ENCODE measurements at places on chromosomes 6 and 20. TPM values are rescaled to one million over a fixed set of nuclear protein-coding genes. Genes with fewer than 3 reads are reported as not detected.

- no peak for DNase-seq
These were observed 101.0 kb downstream of the ARHGAP18 start for GRCh38 chr6:129608886-129609537.

FOXC1 gene
- 41.2 TPM for polyA plus RNA-seq

DNA sequence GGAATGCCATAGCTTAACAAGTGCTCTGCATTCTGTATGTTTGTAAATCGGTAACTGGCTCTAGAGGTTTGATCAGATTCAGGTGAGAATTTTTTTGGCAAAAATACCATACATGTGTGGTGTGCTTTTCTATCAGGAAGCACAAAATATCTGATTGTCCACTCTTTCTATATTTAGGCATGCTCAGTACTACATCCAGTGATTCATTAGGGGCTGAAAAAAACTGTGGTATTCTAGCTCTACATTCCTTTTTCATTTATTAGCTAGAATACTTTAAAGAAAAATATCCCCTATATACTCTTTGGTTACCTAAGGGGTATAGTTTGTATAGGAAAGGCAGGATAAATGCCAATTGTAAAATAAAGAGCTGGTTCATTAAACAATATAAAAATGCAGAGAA is 10.6 kb upstream of the ELOVL2 start:
- no peak for DNase-seq

DEFB124 gene
- polyA plus RNA-seq = not detected

NRSN2 gene
- 150 TPM for polyA plus RNA-seq

DNA sequence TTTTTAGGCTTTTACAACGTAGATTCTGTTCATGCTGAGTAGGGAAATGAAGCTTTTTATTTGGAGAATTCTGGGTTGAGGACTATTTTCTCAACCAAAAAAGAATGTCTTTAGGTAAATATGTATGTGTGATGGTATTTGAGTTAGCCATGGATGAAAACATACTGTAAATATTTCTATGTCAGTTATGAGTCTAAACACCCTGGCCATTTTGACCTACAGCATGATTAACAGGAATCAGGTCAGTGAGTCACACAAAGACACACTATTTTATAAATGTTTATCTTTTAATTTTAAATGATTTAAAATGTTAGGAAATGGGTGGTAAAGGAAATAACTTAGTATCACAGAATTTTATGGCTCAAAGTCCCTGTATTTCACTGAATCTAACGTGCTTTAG is 851.7 kb upstream of the MAP3K7 start:
- DNase-seq = no peak

DNA sequence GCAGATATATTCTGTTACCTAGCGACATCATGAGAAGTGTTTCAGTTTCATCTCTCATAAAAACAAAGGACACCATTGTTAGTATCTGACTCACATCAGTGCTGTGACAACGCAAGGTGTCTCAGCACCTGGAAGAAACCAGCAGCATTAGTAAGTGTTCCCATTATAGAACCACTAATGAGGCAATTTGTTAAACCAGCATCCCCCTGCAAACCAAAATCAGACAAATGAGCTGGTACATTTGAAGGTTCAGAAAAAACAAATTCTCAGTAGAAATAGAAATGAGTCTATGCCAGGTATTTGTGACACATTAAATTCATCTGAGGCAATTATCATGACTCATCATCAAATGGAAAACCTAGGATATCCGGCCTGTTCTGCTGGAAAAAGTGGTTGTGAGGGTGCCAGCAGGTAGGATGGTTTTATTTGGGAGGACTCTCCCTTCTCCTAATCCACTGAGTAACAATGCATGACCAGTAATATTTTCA is 151.7 kb downstream of the TMEM200A start:
- DNase-seq = no peak

- DNase-seq = no peak
These were observed 128.3 kb downstream of the CARMIL1 start for GRCh38 chr6:25407431-25407830.

DNA sequence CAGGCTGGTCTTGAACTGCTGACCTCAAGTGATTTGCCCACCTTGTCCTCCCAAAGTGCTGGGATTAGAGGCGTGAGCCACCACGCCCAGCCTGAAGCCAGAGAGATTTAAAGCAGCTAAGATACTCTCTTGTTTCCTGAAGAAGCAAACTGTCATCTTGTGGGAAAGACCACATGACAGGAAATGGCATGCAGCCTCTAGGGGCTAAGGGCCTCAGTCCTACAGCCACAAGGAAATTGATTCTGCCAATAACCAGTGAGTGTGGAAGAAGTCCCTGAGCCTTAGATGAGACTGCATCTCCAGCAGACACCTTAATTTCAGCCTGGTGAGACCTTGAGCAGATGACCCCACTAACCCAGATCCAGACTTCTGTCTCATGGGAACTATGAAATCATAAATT is 40.9 kb downstream of the KIZ start:
- no peak for DNase-seq

SCUBE3 gene
- 8.2 TPM for polyA plus RNA-seq

HDGFL1 gene
- polyA plus RNA-seq = not detected

DNA sequence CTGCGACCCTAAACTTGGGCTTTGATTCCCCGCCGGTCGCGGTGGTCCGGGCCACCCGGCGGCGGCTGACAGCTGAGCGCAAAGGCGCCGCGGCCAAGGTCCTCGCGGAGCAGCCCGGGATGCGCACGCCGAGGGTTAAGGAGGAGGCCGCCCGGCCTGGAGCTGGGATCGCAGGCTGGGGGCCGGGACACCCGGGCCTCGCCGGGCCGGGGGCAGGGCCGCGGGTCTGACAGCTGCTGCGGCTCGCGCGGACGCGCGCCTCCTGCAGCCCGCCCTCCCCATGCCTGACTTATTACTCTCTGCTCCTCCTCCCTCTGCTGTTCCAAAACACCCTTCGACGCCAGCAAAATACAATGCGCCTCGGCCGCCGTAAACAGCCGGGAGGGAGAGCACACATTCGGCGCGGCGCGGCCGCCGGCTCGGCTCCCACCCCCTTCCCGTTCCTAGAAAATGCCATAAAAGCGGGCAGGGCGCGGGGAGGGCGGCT is 746 bp downstream of the BACH2 start:
- DNase-seq = no peak

GRCh38 chr20:45359406-45360148 is 3.4 kb upstream of the SYS1 start:
- DNase-seq = no peak

DNA sequence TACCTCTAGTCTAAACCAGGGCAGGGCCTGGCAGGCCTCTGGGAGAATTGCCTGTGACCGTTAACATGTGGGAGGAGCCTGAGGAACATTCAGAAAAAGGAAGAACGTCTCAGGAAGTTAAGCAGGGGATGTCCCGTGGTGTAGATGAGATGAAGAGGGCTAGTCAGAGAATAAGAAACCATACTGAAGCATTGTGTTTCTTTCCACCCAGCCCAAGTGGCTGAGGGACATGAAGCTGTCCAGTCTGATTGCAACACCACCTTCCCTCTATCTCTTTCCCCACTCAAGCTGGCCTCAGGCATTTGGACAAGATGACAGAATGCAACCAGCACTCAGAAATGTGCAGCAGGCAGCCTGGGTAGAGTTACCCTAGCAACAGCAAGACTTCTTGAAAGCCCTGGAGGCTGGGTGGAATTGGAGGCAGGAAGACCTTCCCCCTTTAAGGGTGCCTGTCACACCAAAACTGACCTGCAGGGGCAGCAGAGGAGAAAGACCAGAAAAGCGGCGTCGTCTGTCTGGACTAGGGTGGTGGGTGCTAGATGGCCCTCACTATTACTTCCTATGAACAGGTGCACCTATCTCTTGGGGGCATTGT is 186.1 kb downstream of the UNC5CL start:
- no peak for DNase-seq

CALHM4 gene
- polyA plus RNA-seq = not detected

DNA sequence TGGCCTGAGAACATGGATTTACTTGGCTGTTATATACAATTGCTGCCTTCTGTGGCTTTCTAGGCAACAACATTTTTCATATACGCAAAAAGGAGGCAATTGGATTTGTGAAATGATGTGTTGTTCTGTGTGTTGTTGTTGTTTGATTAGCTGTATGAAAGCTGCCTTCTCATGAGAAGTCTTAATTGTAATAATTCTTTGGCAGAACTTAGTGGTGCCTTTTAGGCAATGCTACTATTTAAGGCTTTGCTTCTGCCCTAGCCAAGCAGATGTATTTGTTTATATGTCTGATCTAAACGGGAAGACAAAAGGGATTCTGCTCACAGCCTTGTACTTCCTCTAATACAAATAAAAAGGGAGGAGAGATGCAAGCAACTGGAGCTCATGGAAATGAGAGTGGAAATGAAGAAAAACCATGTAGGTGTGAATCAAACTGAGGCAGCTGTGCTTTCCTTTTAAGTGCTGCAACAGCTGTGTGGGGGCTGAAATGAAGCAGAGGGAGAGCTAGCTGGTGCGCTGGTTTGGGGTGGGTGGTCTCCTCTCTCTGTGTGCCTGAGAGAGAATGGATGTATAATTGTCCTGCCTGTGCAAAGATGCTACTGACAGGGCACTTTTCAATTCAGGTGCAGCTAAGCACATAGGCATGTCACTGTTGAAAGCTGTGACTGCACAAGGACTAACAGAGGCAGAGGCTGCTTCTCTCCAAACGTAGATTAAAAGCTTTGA is 386.9 kb upstream of the MAN1A1 start:
- no peak for DNase-seq

- no peak for DNase-seq
These were observed 67.0 kb upstream of the SIRPA start for GRCh38 chr20:1827974-1828785.

DNA sequence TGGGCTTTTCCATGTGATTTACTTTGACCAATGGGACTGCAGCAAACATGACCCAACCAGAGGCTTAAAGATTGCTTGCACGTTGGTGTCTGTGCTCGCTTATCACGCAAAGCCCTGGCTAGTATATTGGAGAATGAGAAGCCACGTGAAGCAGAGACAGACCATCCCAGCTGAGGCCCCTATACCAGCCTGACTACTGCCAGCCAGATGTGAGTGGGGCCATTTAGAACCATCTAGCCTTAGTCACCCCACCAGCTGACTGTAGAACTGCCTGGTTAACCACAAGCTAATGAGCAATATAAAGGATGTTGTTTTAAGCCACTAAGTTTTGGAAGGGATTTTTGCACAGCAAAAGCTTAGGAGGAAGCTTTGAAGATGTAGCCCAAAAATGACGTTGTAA is 74.5 kb downstream of the MACROD2 start:
- no peak for DNase-seq

GRCh38 chr20:45938727-45939438 is 4.4 kb downstream of the PCIF1 start:
- no peak for DNase-seq

GRM4 gene
- 22.1 TPM for polyA plus RNA-seq

All from spinal cord (tissue), 10 donors.